ENCODE measurements at places on chromosomes 13 and 19. TPM values are rescaled to one million over a fixed set of nuclear protein-coding genes. Genes with fewer than 3 reads are reported as not detected.

DOCK9 gene
- 42.9 TPM for total RNA-seq

CYP2S1 gene
- total RNA-seq: not detected

KCNJ14 gene
- 0.34 TPM for total RNA-seq

DCT gene
- total RNA-seq: 791 TPM

LRRC25 gene
- not detected for total RNA-seq

ALOX5AP gene
- not detected for total RNA-seq

TEAD2 gene
- total RNA-seq: 29.6 TPM

KLK3 gene
- not detected for total RNA-seq
